ENCODE measurements at places on chromosomes 1 and 21.

GRCh38 chr1:94121411-94121821 lies 468 bp upstream of the ABCA4 start:
- no peak for DNase-seq

DNA sequence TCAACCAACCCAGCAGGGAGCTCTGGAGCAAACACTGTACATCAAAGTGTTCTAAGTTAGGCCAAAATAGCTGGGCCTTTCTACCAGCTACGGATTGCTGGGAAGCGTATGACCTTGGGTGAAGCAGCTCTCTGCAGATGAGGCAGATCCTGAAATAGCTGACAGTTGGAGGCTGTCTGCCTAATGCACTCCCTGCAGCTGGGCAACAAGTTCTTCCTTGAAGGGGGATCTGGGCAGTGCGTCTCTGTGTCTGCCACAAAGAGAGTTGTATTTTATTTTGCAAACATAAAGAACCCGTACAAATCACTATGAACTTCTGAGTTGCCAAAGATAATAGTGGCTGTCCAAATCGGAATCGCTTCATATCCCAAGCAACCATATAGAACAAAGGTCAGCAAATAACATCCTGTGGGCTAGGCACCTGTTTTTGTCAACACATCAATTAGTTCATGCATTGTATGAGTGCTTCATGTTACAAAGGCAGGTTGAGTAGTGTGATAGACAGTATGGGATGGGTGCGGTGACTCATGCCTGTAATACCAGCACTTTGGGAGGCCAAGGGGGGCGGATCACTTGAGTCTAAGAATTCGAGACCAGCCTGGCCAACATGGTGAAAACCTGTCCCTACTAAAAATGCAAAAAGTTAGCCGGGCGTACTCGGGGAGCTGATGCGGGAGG lies 29.1 kb upstream of the KLF17 start:
- DNase-seq: no peak

DNA sequence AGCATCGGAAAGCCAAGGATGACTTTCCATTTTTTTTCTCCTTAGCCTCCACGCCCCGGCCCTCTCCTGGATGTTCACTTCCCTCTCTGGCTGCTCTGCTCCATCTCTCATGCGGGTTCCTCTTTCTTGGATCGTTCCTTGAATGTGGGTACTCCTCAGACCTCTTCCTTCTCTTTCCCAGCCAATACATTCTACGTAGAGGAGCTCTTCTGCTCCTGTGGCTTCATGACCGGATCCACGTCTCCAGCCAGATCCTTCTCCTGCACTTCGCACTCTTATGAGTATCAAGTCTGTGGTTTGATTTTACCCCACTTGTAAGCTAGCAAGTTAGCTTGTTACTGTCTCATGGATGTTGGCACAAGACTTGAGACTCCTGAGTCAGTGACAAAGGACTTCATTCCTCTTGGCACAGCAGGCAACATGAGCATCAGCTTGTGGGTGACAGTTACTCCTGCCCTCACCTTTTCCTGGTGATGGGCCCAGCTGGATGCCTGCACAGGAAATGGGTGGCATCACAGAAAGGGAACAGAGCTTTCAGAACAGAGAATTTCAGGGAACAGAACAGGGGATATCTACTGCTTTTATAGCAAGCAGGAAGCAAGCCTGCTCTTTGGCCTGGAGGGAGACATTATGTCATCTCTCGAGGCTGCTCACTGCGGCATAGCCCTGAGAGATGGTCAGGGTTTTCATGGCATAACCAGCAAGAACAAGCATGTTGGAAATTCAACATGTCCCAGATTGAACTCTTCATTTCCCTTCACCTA lies 100.1 kb upstream of the KIF26B start:
- no peak for DNase-seq

DNA sequence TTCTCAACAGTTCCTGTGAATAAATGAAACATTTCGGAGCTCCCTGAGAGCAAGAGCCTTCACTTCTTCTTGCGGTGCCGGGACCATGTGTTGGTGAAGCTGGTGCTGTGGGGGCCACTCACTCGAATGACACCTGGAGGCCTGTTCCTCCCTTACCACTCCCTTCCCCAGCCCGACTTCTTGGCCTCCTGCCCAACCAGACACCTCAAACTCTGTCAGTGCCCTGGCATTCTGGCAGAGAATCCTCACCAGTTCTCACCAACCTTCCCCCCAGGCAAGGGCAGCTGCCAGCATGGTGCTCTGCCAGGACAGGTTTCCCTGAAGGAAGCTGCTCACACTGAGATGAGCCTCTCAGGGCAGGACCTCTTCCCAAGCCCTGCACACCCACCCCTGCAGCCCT lies 68.3 kb downstream of the MPZL1 start:
- no peak for DNase-seq

- DNase-seq: peak; percentile 32
Measured at GRCh38 chr1:41239988-41240610, 2.0 kb downstream of the SCMH1 start.

GRCh38 chr1:221823561-221823960 lies 81.7 kb upstream of the DUSP10 start:
- no peak for DNase-seq

- no peak for DNase-seq
Measured at GRCh38 chr1:50346621-50347020, 76.6 kb downstream of the DMRTA2 start.

DNA sequence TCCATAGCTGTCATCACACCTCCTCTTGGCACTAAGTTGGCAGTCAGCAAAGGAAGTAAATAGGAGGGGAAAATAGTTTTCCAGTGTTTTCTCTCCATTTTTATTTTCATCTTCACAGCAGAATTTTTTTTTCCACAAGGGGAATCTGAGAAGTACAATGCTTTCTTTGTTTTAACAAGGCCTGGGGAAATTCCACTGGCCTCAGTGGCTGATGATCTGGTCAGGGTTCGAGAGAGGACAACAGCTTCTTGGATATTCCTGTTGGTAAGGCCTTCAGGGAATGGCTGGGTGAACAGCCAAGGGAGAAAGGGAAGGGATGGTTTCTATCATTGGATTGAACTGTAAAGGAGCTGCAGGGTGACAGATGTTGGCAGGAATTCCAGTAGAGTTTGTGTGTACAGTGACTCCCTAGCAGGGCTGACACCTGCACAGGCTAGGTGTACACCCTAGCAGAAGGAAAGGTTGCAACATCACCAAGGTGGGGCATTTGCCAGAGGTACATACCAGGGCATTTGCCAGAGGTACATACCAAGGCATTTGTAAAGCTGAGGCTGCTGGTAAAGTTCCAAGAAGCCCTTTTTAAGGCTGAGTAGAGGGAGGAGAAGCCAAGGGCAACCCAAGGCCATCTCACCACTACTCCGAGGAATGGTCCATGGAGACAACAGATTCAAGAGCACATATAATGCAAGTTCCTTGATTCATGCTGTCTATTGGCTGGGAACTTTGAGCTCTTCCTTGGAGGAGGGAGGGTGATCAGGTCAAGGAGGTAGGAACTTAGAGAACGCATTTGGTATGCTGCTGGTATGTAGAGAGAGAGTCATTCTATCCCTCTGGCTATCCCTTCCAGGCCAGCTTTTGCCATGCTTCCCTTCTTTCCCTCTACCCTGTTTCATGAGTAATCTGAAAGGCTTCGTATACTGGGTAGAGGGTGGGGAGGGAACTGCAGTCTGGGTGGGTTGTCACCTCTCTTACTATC lies 3.1 kb downstream of the GJA5 start:
- peak; percentile 79 for DNase-seq

GRCh38 chr1:86155807-86156565 lies 586 bp downstream of the COL24A1 start:
- no peak for DNase-seq

DNA sequence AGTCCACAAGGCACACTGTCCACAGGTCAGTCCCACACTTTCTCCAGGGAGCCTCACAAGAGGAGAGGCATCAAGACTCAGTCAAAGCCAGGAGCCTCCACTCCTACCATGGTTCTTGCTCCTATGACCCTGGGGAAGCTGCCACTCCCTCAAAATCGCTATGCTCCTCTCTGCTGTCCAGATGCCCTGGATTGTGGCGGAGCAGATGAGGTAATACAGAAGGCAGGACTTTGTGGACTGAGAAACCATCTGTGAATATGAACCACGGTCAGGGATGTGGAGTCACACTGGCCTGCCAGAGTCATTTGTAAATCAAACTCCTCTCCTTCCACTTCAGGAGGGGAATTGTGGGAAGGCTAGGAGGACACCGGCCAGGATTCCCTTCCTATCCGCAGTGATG lies 20.6 kb downstream of the VWA5B1 start:
- DNase-seq: no peak

- no peak for DNase-seq
Measured at GRCh38 chr1:234871710-234872271, 256.8 kb downstream of the TOMM20 start.

- DNase-seq: no peak
Measured at GRCh38 chr1:156639601-156640101, 2.3 kb upstream of the BCAN start.

DNA sequence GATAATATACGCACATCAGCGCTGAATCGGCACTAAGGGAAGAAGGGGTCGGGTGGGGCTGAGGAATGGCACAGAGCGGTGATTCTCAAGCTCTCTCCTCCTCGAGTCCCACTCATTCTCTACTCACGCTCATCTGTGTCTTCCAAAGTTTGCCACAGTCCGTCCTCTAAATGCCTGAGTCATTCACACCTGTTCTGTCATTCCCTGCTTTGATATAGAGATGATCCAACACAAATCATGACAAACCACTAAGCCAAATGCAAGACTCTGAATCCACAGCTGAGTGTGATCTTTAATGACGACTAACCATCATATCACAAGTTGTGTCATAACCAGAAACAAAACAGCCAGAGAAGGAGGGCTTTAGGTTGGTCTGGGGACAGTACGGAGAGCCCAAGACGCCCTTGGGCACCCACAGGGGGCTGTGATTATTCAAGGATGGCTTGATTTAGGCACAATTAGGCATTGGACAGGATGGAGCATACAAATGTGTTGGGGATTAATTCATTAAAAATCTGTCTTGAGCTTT lies 501.5 kb downstream of the KIF26B start:
- no peak for DNase-seq

DNA sequence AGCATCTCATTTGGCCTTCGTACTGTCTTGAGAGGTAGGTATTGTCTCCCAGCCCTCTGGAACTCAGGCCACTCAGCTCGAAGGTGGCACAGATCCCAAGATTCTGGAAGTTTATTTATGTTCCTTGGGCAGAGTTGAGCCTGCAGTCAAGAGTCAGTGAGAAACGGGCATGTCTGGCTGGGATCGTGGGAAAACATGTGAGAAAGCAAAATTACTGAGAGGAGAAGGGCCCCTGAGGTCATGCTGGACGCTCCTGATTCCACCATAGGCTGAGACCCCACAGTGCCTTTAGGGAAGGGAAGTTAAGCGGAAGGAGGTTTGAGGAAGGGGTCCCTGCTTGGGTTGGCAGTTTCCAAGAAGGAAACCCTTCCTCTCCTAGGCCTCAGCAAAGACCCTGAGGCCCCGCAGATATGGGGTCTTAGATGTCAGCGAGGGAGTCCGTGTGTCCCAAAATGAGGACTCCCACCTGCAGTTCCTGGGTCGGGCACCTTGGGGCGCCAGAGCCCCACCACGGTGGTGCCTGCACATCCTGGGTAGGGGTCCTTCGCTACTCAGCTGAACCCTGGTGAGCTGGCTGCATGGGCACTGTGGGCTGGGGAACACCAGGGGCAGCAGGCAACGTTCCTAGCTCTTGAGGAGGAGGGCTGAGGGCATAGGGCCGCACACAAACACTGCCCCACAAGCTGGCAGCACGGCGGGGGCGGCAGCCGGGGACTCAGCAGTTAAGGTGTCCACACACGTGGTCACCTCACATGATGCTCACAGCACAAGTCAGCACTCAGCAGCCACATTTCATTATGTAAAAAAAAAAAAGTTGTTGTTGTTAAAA lies 12.3 kb upstream of the SEMA4A start:
- peak; percentile 83 for DNase-seq

DNA sequence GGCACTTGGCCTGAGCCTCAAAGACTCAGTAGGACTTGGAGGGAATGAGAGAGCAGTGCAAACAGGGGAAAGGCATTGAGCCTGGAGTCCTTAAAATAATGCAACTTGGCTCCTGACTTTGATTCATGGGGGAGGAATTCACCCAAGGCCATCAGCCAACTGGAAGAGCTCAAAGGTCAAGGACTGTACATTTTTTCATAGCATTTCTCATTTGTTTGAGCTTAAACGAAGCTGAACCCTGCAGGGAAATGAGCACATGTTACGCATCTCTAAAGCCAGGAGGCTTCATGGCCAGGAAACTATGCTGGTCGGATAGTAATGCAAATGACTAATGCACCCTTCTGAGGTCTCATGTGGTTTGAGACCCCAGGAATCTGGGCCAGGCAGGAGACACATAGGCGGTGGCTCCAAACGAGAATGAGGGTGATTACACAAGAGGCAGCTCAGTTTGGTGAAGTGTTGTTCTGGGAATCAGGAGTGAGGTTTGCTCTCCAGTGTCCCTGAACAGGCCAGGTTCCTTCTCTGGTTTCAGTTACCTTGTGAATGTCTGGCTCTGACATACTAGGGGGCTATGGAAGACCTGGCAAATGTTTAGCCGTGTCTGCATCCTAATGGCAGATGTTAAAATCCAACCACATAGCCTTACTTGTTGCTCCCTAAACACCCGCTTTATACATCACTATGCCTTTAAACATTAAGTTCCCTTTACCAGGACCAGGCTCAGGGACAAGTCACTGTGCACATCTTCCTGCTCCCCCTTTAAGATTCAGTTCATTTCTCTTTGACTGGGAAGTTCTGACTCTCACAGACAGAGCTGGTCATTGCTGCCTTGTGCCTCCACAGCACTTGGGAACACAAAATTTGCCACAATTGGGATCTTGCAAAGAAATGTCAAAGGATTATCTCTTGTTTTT lies 503.9 kb upstream of the USP24 start:
- peak; percentile 82 for DNase-seq

GRCh38 chr21:41638201-41638790 lies 128.6 kb downstream of the RIPK4 start:
- DNase-seq: no peak

DNA sequence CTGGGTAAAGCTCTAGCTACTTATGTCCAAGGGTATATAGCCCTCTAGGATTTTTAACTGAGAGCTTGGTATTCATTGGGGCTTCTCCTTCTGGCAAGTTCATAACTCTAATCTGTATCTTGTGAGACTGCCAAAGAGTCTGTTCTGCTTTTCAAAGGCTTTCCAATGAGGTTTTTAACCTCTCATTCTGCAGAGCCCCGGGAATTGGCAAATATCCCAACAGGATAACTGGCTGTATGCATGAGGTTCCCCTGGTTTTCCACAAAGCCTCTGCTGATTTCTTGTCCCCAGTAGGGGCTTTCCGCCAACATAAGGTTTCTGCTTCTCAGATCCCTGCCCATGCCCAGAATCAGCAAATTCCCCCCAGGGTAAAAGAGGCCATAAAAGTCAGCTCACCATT lies 40.9 kb downstream of the RPL5 start:
- DNase-seq: no peak

DNA sequence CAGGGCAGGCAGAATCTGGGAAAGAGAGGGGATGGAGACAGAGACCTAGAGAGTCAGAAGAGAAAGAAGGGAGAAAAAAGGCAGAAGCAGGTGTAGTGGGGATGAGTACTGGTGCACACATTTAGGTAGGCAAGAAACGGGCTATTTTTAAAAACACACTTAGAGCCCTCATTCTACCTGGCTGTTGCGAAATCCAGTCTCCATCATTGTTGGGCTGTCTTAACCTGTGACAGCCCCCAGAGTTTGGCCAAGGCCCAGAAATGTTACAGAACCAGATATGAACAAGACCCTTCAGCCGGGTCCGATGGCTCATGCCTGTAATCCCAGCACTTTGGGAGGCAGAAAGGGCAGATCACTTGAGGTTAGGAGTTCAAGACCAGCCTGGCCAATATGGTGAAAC lies 12.6 kb upstream of the KDF1 start:
- no peak for DNase-seq
